ENCODE measurements at places on chromosomes 16 and 17. TPM values are rescaled to one million over a fixed set of nuclear protein-coding genes. Genes with fewer than 3 reads are reported as not detected.
A peak's percentile ranks its signal among the peaks of the same experiment; 100 is the strongest.

UNC45B gene
- 0.77 TPM for total RNA-seq

- peak; percentile 89 for DNase-seq
These were observed at the start of gene PRKCB for GRCh38 chr16:23835390-23836077. TSS of gene PRKCB (plus strand) at chr16:23835983.

METTL9 gene
- 74.1 TPM for total RNA-seq

- no peak for DNase-seq
These were observed 50.9 kb upstream of the GSE1 start for GRCh38 chr16:85562093-85562786.

PITPNM3 gene
- 12.3 TPM for total RNA-seq

DNA sequence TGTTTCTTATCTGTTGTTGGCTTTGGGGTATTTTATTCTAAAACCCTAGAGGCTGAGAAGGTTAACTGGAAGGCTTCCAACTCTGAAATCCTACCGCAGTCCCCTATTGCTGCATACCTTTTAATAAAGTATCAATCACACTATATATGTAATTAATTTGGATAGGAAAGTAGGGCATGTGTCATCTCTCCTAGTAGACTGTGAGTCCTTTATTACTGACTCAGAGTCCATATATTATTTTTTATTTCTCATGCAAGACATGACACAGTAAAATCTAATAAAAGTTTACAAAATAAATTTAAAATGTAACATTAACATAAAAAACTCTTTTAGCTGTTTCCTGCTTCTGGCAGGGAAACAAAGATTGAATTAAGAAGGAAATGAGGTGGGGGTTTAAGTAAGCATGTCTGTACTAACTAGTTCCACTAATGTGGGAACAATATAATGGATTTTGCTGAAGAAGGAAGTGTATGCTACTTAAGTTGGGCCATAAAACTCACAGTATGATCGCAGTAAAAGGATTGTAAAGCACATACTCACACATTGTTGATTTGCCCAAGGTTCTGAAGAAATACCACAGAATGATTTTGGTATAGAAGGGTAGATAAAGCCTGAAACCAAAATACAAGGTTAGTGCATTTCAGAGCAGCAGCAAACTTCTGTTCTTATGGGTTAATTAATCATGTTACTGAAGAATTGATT is 97.6 kb upstream of the HLF start:
- no peak for DNase-seq

DNA sequence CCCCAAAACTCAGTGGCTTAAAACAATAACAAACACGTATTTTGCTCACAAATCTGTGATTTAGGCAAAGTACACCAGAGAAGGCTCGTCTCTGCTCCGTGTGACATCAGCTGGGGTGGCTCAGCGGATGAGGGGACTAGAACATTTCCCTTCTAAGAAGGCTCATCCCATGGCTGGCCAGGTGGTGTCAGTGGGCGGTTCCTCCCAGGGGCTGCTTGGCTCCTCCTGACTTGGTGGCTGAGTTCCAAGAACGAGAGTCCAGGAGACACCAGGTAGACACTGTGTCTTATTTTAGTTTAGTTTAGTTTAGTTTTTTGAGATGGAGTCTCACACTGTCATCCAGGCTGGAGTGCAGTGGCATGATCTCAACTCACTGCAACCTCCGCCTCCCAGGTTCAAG is 5.6 kb upstream of the CHMP6 start:
- DNase-seq, result no peak

- no peak for DNase-seq
These were observed 21.1 kb downstream of the GJD3 start for GRCh38 chr17:40343219-40344119.

EFNB3 gene
- total RNA-seq, result 1.6 TPM

GNGT2 gene
- total RNA-seq, result 21.1 TPM

CDYL2 gene
- 14.7 TPM for total RNA-seq

CDH1 gene
- total RNA-seq, result 127 TPM

C17orf67 gene
- total RNA-seq, result 3.6 TPM

DNA sequence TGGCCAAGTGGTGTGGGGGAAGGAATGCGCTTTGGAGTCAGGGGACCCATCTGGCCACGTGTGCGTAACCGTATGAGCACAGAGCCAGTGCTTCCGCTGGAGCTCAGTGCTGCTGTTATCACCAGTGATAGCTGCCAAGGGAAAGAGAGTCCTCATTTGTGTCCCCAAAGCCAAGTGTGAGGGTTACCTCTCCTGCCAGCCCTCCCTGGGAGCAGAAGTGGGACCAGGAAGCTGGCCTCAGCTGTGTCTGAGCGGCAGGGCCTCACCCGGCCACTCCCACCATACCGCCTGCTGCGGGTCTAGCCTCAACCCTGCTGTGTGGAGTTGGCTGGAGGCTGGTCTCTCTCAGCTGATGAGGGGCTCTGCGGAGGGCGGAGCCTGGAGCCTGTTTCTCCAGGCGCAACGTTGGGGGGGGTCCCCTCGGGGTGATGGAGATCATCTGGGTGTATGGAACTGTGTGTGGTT is 44.5 kb downstream of the MEAK7 start:
- peak; percentile 28 for DNase-seq

- peak; percentile 56 for DNase-seq
These were observed 6.6 kb downstream of the SLC22A31 start for GRCh38 chr16:89193576-89194293.

TMEM238L gene
- not detected for total RNA-seq

GRCh38 chr16:28602529-28602928 is 5.7 kb upstream of the SULT1A2 start:
- no peak for DNase-seq

- no peak for DNase-seq
These were observed 27.8 kb upstream of the INTS2 start for GRCh38 chr17:61955619-61956018.

GLIS2 gene
- 21.5 TPM for total RNA-seq

- DNase-seq, result no peak
These were observed 218.7 kb downstream of the MRTFB start for GRCh38 chr16:14289692-14290340.

DRC3 gene
- total RNA-seq, result 13.4 TPM

TXNL4B gene
- total RNA-seq, result 14.4 TPM

TBC1D3L gene
- total RNA-seq, result 20.7 TPM

- DNase-seq, result no peak
These were observed 452.2 kb downstream of the XYLT1 start for GRCh38 chr16:17018585-17018939.

GRCh38 chr16:24801761-24802302 is 43.9 kb upstream of the SLC5A11 start:
- DNase-seq, result no peak

KRTAP4-3 gene
- not detected for total RNA-seq

- DNase-seq, result no peak
These were observed 1.0 kb upstream of the SALL1 start for GRCh38 chr16:51151961-51152663.

Data from lower lobe of right lung (tissue), 2 donors.